GOT3 (cell line): ENCODE measurements at places on chromosomes 16 and 17.

DNA sequence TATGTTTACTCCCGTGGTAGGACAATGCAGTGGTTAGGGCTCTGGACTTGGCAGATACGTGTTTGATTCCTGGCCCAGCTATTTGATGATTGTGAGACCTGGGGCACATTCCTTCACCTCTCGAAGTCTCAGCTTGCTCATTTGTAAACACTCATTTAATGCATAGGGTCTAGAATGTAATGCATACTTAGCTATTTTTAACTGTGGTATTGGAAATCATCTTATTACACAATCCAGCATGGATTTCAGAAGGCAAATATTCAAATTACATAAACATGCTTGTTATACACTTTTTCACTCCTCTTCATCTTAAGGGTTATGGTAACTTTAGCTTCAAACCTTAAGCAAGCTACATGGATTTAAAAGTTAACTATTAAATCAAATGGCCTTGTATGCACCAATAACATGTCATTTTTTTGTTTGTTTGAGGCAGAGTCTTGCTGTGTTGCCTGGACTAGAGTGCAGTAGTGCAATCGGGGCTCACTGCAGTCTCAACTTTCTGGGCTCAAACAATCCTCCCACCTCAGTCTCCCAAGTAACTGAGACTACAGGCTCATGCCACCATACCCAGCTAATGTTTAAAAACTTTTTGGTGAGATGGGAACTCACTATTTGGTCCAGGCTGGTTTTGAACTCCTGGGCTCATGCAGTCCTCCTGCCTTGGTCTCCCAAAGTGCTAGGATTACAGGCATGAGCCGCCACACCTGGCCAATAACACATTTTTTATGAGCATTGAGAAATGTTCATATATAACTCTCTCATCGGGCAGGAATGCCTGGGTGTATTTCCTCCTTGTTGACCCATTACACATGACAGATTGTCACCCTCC is 52.5 kb downstream of the VAT1L start:
- DNase-seq, result no peak

- DNase-seq, result no peak
These were observed 58.2 kb downstream of the PECAM1 start for GRCh38 chr17:64332502-64332901.

- DNase-seq, result no peak
These were observed 45.8 kb upstream of the GAS7 start for GRCh38 chr17:10243883-10244844.

GRCh38 chr17:34613064-34614019 is 34.0 kb downstream of the TMEM132E start:
- DNase-seq, result no peak

DNA sequence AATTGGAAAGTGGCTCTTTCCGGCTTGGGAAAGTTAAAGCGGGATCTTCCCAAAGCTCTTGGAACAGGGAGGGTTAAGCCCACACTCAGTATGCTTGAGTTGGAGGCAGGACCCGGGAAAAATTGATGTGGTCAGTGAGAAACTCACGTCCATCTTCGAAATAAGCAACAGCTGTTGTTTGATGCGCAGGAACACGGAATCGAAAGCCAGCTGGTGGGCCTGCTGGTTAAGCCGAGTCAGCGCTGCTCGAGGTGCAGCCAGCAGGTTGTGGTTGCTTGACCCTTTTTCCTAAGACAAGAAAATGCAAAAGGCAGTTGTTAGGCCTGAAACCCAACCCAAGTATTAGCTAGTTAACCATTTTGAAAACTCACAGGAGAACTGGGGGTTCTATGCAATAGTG is 49.4 kb downstream of the COG7 start:
- no peak for DNase-seq
